ENCODE measurements at places on chromosomes 3 and 15.

DNA sequence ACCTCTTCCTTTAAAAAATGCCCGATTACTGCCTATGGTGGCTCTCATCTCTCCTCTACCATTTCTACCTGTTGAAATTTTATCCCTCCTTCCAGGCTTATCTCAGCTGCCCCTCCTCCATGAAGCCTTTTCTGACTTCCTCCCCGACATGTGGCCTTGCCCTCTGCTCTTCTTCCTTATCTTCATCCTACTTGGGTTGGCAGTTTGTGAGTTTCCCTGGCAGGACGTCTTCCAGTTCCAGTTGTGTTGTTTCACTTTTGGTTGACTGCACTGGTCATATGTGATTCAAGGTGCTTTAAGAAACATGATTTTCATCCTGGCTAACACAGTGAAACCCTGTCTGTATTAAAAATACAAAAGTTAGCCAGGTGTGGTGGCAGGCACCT, 4.4 kb downstream of the DLL4 start:
- no peak for DNase-seq

DNA sequence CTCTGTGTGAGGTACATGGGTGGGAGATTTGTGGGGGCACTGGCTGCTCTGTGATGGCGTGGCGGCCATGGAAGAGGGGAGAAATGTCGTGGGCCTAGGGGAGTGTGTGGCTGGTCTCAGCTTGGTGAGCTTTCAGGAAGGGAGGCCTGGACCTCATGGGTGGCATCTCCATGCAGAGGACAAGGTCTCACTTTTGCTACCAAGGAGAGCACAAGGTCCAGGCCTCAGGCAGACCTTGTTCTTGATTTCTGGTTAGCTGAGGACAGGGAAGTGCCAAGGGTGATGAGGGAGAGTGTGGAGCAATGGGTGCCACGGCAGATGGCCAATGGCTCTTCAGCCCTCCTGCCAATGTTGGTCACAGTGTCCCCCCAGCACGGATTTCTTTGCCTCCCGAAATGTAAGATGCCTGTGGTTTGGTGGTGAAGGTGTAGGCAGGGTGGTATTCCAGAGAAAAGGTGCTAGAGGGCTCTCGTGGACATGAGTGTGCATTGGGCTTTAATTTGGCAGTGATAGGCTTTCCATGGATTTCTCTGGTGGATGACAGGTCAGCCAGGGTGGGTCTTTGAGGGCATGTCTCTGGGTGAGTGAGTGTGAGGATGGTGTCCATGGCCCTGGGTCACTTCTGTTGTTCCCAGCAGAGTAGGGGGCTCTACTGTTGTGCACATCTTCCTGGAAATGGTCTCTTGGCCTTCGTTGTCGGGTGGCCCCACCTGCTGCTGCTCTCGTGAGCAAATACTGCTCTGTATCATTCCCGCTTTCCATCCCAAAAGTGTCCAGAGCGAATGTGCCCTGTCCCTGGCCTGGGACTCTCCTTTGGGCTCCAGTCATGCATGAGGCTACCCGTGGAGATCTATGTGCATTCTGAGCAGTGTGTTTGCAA, 108.0 kb downstream of the SNRPN start:
- no peak for DNase-seq

- DNase-seq: no peak
Measured at GRCh38 chr3:94596887-94597566, 534.2 kb downstream of the NSUN3 start.

GRCh38 chr3:53843195-53844177, 2.7 kb downstream of the CHDH start:
- no peak for DNase-seq

- no peak for DNase-seq
Measured at GRCh38 chr3:70114431-70114830, 114.9 kb downstream of the SAMMSON start.

DNA sequence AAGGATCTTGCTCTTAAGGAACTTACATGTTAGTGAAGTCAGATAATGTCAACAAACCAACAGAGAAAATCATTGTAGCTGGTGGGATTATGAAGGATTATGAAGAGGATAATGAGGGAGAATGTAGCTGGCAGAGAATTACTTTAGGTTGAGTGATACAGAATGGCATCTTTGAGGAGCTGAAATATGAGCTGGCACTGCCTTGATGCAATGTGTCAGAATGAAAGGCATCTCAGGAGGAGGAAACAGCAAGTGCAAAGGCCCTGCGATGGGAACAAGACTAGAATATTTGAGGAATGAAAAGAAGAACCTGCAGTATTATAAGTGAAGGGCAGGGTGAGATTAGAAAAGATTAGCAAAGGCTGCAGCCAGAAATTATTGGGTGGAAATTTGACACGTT, 237.2 kb upstream of the ADAMTS9 start:
- no peak for DNase-seq

All from stimulated activated CD4-positive, alpha-beta T cell treated with anti-CD3 and anti-CD28 coated beads, Interleukin-4, amount 100 ng/mL, for 1 hour (primary cell).